ENCODE measurements at places on chromosomes 7 and 10.

GRCh38 chr7:77532247-77532646 is 4.8 kb upstream of the PTPN12 start:
- DNase-seq, result no peak

- DNase-seq, result peak; percentile 90
These were observed at the start of gene ATP6V0E2 for GRCh38 chr7:149873074-149873969. ATP6V0E2 (plus strand) TSS chr7:149873969; CDS start chr7:149874066, 97 bp downstream.

- DNase-seq, result no peak
These were observed 108.1 kb downstream of the ITGB8 start for GRCh38 chr7:20438694-20439376.

- DNase-seq, result no peak
These were observed 13.2 kb upstream of the ZNF862 start for GRCh38 chr7:149824748-149825566.

DNA sequence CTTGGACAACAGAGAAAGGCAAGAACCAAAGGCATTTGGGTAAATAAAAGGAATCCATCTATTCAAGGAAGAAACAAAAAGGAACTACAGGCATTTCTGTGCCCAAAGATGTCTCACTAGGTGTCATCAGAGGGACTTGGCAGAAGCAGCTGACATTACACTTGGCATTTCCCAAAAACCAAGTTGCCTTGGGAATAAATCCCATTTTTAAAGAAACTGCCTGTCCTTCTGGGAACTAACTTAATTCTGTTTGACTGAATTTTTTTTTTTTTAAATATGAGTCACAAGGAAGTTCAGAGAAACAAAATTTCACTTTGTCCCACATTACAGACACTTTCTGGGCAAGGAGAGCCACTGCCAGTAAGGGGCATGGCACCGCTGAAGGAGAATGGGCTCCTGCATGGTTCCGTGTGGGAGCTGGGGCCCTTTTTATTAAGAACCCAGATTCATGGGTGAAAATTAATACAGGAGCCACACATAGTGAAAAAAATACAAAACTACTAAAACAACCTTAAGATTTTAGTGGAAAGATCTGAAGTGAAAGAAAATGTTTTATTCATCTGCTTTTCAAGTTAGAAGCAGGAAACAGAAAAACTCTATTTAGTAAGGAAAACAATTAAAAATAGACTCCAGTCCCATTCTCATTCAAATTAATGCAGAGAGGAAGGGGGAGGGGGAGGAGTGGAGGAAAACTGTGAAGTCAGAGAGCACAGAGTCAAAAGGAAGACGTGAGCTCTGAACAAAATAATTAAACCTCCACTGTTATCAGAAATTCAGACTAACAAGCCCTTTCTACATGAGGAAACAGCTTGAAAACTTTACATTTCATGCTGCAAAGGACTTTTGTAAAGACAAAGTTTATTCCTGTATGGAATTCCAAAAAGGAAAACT is 118.4 kb upstream of the PDLIM1 start:
- DNase-seq, result no peak

DNA sequence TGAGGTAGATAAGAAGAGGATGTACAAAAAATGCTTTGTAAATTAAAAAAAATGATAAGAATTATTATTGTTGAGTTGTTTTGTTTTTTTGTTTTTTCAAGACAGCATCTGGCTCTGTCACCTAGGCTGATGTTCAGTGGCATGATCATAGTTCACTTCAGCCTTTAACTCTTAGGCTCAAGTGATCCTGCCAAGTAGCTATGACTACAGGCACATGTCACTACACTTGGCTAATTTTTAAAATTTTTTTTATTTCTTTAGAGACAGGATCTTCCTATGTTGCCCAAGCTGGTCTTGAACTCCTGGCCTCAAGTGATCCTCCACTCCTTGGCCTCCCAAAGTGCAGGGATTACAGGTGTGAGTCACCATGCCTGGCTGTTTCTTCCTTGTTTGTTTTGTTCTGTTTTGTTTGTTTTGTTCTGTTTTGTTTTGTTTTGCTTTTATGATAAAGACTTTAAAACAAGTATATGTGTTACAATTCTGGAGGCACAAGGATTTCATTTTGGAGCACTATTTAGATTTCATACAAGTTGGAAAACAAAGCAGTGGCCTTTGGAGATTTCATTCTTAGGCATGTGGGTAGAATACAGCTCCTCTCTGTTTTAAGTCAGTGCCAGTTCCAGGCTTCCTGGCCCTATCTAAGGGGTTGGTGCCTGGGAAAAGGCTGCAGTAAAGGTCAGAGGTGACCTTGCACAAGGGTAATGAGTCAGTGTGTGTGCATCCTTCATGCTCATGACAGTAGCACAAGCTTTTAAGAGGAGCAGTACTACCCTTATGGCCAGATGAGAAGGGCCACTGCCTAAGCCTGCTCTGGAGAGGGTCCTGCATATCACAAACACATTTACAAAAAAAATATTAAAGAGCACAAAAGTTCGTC is 17.9 kb downstream of the FGFBP3 start:
- peak; percentile 96 for DNase-seq

- DNase-seq, result no peak
These were observed 201.1 kb downstream of the NSUN6 start for GRCh38 chr10:18450298-18450697.

DNA sequence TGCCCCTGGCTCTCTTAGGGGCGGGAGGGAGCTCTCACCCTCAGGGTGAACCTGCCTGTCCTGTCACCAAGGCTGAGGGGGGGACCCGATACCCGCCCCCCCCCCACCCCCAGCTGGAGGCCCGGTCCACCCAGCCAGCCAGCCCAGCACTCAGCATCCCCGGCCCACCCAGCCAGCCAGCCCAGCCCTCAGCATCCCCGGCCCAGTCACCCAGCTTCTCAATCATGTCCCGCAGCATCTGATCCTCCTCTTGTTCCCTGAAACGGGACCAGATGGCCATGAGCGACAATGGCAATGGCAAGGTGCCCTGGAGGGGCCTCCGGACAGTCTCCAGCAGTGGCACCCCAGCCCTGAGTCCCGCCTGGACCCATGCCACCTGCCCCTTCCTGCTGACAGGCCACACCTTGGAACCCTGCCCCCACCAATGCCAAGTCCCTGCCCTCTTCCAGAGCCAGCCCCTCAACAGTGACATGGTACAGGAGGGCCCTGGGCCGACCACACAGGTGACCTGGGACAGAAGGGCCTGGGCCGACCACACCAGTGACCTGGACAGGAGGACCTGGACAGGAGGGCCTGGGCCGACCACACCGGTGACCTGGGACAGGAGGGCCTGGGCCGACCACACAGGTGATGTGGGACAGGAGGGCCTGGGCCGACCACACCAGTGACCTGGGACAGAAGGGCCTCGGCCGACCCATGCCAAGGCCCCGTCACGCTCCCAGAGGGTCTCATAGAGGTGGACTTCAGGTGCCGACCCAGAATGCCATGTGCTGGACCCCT is 24.2 kb downstream of the MICALL2 start:
- no peak for DNase-seq

DNA sequence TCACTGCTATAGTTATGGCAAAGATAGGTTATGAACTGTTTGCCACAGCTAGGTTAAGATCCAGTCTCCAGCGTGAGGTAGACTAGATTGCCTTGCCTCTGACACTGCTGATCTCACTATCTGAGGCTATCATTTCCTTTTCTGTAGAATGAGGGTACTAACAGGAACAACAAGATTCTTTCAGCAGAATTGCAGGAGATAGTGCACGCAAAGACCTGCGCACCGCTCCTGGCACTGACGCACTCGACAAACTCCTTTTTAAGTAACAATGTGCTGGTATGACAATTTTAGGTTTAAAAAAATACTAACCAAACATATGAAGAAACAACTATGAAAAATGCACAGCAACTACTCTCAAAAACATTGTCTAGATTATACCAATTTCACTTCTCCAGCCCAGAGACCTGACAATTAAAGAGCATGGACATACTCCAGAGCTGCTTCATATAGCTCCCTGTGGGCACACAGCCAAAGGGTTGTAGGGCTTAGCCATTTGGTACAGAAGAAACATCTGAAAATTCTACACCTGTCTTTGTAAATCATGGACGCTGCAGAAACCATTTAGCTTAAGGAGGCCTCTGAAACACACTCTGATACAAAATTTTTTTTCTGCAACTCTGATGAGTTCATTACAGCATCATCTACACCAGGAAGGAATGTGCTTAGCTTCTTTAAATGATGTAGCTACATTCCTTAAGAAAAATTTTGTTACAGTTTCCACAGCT is 7.8 kb downstream of the ADAM12 start:
- no peak for DNase-seq

- no peak for DNase-seq
These were observed 26.0 kb downstream of the LRRC18 start for GRCh38 chr10:48913674-48914073.

GRCh38 chr10:64750672-64751071 is 1229.5 kb downstream of the REEP3 start:
- no peak for DNase-seq

DNA sequence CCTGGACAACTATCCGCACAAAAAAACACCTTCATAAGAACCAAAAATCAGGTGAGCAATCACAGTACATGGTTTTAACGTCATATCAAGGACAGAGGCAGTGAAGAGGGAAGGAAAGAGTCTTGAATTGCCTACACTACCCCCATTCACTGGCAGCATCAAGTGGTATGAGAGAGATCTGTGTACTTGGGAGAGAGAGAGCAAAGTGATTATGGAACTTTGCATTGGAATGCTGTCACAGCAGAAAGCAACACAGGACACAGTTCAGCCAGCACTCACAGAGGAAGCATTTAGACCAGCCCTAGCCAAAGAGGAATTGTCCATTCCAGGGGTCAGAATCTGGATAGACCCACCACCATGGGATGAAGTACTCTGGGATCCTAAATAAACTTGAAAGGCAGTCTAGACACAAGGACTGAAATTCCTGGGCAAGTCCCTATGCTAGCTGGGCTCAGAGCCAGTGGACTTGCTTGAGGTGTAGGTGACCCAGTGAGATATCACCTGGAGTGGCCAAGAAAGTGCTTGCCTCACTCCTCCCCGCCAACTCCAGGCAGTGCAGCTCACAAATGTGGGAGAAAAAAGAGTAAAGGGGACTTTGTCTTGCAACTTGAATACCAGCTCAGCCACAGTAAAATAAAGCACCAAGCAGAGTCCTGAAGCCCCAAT is 30.5 kb upstream of the SFTPD start:
- DNase-seq, result no peak

GRCh38 chr10:113320211-113320610 is 232.6 kb upstream of the HABP2 start:
- DNase-seq, result no peak

DNA sequence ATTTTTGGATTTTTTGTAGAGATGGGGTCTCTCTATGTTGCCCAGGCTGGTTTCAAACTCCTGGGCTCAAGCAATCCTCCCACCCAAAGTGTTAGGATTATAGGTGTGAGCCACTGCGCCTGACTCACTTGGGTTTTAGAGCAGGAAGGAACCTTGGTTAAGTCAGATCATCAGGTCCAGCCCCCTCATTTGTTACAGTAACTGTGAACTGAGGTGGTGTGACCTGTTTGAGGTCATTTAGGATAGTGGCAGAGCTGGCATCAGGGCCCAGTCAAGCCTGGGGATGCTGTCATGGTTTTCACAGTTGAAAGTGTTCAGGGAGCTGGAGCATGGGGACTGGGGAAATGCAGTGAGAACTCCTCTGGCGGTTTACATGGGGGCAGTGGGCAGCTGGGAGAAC is 159.6 kb downstream of the TAX1BP1 start:
- DNase-seq, result no peak

GRCh38 chr10:12041766-12042408 is 722 bp downstream of the UPF2 start:
- DNase-seq, result peak; percentile 37

Measured in fibroblast of villous mesenchyme (primary cell).